ENCODE measurements at places on chromosomes 2 and 18. TPM values are rescaled to one million over a fixed set of nuclear protein-coding genes. Genes with fewer than 3 reads are reported as not detected.
A peak's percentile ranks its signal among the peaks of the same experiment; 100 is the strongest.

The LOXL3 gene
- 76.2 TPM for total RNA-seq

The SLC14A1 gene
- total RNA-seq: 0.52 TPM

The ITPRID2 gene
- total RNA-seq: 257 TPM

The CFAP65 gene
- not detected for total RNA-seq

The IGFBP5 gene
- 114 TPM for total RNA-seq

The DOCK10 gene
- total RNA-seq: 59.1 TPM

The SPATA3 gene
- total RNA-seq: not detected

The STPG4 gene
- 0.40 TPM for total RNA-seq

The ZBTB7C gene
- total RNA-seq: not detected

- DNase-seq: no peak
Measured at GRCh38 chr2:221392228-221392881, 179.7 kb downstream of the EPHA4 start.

DNA sequence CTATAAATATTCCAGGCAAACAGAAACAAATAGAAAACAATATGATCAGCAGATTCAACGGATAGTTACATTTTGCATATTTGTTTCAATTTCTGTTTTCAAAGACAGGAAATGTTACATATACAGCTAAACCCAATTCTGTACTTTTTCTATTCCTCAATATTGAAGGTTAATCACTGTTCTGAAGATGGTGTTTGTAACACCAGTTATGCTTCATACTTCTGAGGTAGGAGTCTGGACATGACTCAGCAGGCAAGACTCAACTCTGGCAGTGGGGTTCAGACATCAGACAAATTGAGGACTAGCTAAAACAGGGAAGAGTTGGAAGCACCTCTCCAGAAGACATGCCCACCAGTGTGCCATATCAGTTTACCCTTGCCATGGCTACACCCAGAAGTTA lies 16.6 kb downstream of the SERPINB13 start:
- peak; percentile 53 for DNase-seq

- no peak for DNase-seq
Measured at GRCh38 chr2:169741-170140, 94.1 kb downstream of the SH3YL1 start.

- DNase-seq: no peak
Measured at GRCh38 chr18:23584019-23584983, 2.0 kb downstream of the NPC1 start.

- no peak for DNase-seq
Measured at GRCh38 chr18:62152844-62153243, 34.0 kb downstream of the PIGN start.

DNA sequence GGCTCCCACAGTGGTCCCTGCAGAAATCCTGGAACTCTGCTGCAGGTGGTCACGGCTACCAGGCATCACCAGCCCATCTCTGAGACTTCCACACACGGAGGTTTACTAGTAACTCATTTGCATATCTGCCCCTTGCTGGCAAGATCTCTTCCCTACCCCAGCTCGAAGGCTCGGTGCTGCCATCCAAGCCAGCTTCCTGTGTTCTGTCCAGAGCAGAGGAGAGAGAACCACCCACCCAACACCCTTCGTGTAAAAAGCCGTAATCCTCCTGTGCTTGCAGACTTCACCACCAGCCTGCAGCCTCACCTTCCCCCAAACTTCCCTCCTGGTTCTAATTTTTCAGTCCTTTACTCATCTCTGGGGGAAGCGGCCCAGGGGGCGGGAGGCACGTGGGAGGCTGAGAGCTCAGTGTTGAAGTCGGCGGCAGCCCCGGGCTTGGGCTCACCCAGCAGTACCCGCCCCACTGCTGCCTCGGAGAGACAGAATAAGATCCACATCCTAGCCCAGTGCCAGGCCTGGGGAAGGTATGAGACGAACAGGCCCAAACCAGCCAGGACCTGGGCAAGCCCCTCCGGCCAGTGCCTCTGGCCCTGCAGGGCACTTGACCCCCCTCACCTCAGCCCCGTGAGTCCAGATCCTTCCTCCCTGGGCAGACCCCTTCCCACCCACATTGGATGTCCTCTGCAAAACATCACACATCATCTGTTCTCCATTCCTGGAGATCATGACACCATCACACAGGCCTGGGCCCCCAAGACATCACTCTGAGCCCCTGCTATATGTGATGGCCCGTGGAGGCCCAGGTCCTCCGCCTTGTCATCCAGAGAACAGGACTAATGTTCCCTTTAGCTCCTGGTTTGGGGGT lies 145.8 kb upstream of the ID2 start:
- DNase-seq: no peak

- DNase-seq: no peak
Measured at GRCh38 chr2:33314541-33314940, 161.9 kb upstream of the RASGRP3 start.

- no peak for DNase-seq
Measured at GRCh38 chr2:4174796-4175195, 471.4 kb downstream of the DCDC2C start.

DNA sequence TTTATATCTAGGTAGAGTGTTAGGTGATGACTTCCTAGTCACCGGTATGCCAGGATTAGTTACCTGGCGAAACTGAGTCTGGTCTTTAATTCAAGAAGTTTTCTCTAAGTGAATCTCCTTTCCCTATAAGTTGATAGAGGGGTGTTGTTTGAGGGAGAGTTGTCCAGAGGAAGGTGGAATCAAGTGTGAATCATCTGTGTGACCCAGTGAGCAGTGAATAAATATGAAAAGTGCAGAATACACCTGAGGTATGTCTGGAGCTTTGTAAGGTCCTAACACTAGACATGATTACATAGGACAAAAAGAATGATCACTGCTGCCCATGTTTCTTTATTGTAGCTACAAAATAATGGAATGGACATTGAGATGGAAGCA lies 11.2 kb downstream of the POU3F3 start:
- DNase-seq: no peak

DNA sequence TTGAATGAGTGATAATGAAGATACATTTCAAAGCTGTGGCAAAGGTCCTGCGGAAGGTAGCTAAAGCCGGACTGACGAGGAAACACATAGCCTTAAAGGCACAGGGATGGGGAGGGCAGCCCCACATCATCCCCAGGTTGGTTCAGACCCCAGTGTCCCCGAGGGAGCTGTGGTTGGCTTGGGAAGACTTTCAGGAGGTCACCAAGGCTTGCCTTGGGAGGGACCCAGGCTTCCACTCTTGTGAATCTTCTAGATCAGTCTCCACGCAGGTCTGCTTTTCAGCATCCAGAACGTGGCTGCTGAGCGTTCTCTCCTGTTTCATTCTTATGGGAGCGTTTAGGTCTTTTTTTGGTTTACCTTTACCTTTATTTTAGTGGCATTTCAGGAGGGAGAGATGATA lies 16.8 kb downstream of the KIF1A start:
- DNase-seq: no peak

- no peak for DNase-seq
Measured at GRCh38 chr2:116733699-116734098, 1080.8 kb upstream of the DDX18 start.

DNA sequence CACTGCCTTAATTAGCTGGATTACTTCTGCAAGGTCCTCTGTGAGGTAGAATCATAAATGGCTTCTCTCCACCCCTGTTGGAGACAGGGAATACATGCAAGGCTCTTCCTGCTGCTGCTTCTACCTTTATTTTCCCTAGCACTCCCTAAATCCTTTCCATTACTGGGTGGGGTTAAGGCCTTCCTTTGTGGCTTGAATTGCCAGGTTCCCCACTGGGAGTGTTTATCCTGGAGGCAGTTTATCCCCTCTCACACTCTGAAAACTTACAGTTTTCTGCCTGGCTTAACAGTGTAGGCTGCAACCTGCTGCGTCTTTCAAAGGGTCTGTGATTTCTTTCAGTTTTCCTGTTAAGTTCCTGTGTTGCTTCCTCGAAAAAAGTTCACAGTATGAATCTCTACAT lies 1062.3 kb upstream of the CRIM1 start:
- no peak for DNase-seq

GRCh38 chr2:102166189-102166845 lies 20.5 kb upstream of the IL1RL2 start:
- peak; percentile 74 for DNase-seq

- DNase-seq: no peak
Measured at GRCh38 chr2:236517251-236518031, 52.2 kb upstream of the ACKR3 start.

- no peak for DNase-seq
Measured at GRCh38 chr2:74186038-74186437, 7.4 kb upstream of the MOB1A start.

DNA sequence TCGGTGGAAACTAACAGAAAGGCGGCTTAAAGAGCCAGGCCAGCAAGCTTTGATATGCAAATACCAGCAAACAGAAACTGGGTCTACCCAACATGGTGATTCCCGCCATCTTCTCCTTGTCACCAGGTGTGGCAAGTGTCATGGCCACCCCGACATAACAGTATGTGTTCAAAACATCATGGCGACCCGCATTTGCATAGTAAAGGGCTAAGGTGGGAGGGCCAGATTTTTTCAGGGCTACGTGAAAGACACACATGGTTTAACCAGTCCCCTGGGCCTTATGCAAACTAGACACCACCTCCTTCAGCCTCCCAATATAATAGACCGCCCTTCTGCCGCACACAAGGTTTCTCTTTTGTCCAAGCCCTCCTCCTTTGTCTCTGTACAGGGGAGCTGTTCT lies 260.4 kb downstream of the METTL4 start:
- DNase-seq: no peak
